ENCODE measurements at places on chromosomes 7 and 10. TPM values are rescaled to one million over a fixed set of nuclear protein-coding genes. Genes with fewer than 3 reads are reported as not detected.

GRCh38 chr10:28177944-28178637 lies 124.8 kb downstream of the MPP7 start:
- DNase-seq = peak; percentile 27

- DNase-seq = peak; percentile 25
These were observed at the start of gene SCRN1 for GRCh38 chr7:29989257-29989995. TSS of gene SCRN1 (minus strand) at chr7:29989801. CDS start at chr7:29969067, 20,734 bp downstream.

GRCh38 chr7:37928878-37929277 lies 8.4 kb downstream of the EPDR1 start:
- no peak for DNase-seq

- peak; percentile 54 for DNase-seq
These were observed 70.4 kb upstream of the APBB1IP start for GRCh38 chr10:26367771-26368170.

- DNase-seq = no peak
These were observed 62.7 kb upstream of the FGL2 start for GRCh38 chr7:77262316-77262715.

GRCh38 chr10:107340326-107340725 lies 175.8 kb upstream of the SORCS1 start:
- no peak for DNase-seq

GRCh38 chr10:59891349-59891748 lies 15.0 kb downstream of the CCDC6 start:
- no peak for DNase-seq

DNA sequence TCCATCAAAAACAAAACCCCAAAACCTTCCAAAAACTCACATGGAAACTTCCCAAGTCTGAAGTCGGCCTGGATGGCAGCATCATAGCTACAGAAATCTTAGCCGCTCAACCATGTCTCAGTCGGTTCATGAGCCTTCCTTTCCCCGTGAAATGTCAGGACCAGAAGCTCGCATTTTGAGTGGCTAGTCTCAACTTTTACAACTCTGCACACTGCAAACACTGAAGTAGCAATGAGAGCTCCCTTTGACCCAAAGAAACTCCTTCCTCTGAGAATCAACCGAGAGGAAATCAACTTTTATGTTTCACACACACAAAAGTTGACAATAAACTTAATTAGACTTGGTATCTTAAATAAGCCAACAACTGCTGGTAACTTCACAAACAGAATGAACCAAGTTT lies 37.6 kb upstream of the RNF32 start:
- DNase-seq = no peak

- DNase-seq = no peak
These were observed 219.6 kb downstream of the ARHGAP12 start for GRCh38 chr10:31709028-31709427.

- DNase-seq = no peak
These were observed 77.3 kb upstream of the GTF2IRD1 start for GRCh38 chr7:74376256-74377036.

DNA sequence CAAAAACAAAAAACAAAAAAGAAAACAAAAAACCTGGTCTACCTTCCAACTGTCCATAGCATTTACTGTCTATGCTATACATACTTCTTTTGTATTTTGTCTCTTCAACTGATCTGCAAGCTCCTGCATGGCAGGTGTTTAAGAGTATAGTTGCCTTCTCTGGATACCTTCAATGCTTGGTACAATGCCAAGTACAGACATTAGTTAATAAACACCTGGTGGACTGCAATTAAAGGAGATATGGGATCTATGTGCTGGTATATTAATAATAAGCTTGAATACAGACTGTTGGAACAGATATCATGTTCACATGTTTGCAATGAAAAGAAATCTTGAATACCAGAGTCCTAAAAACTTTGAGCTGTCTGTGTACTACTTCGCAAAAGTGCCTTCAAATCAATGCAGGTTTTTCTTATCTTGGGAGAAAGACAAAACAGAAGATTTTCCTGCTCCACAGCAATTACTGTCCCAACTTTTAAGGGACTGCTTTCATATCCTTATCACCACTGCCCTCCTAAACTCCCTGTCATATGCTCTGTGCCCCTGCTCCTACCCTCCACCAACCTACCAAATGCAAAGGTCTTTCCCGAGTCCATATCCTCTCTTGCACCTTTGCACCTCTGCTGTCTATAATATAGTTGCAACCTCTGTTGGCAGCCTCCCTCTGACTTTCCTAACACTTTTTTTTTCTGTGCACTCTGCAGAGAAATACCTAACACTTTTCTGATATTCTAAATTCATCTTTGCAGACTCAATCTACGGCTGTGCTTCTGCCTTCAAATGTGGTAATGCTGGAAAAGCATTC lies 85.1 kb downstream of the DNMBP start:
- no peak for DNase-seq

GRCh38 chr10:125190946-125191345 lies 30.6 kb upstream of the CTBP2 start:
- no peak for DNase-seq

GRCh38 chr10:96334616-96335526 lies 23.9 kb downstream of the OPALIN start:
- peak; percentile 44 for DNase-seq

- DNase-seq = no peak
These were observed 196.8 kb upstream of the PDE1C start for GRCh38 chr7:32266932-32267475.

DNA sequence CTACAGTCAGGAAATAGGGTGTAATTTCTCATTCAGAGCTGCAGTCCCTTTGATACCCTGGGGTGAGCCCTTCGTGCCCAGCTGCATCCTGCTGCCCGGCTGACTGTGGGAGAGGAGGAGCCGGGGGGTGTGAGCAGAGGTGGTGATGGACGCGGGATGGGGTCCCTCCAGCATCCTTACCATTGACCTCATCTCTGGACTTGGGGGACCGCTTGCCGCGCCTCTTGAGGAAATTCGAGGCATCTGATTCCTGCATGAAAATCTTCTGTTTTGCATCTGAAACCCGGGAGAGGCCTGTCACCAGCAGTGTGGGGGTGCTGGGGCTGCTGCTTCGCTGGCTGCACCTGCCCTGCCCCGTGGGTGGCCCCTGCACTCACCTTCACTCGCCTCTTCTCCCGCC lies 816 bp downstream of the UCMA start:
- no peak for DNase-seq

GRCh38 chr7:108454317-108454673 lies 1.9 kb downstream of the NRCAM start:
- DNase-seq = no peak

DNA sequence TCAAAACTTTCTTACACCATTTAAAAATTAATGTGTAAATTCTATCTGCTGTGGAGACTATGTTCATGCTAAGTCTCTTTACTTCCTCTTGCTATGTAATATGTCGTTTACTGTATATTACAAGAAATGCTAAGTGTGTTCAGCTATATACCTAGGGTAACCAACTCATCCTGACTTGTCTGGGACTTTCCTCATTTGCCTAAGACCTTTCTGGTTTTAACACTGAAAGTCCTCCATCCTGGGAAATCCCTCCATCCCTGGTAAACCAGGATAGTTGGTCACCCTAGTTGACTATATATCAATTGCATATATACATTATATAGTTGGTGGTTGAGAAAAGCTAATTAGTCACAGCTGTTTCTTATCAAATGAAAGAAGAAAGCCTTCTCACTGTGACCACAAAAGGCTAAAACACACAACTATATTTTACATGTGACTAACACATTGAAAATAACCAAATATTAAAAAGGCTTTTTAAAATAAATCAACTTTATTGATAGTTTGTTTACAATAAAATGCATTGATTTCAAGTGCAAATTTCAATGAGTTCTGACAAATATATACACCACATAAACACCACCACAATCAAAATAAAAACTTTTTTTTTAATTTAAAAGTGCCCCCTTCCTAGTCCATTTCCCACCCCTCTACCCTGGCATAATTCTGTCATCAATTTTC lies 167.7 kb upstream of the INHBA start:
- DNase-seq = no peak

DNA sequence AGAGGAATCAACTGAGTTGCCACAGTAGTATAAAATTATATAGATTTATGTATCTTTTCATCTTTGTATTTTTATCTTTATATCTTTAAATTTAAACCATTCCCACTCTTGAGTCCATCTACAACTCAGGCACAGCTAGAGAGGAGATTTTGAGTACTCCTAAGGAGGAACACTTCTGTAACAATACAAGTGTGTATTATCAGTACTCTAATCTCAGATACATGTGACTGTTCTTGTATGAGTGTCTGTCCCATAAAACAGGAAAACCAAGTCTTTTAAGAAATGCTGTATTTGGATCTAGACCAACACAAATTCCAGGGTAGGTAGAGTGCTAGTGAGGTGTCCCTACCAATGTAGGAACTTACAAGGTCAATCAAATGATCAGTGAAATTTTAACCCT lies 1428.0 kb upstream of the LRRTM3 start:
- DNase-seq = no peak

GRCh38 chr10:99685597-99685967 lies 26.3 kb downstream of the ENTPD7 start:
- DNase-seq = no peak

DNA sequence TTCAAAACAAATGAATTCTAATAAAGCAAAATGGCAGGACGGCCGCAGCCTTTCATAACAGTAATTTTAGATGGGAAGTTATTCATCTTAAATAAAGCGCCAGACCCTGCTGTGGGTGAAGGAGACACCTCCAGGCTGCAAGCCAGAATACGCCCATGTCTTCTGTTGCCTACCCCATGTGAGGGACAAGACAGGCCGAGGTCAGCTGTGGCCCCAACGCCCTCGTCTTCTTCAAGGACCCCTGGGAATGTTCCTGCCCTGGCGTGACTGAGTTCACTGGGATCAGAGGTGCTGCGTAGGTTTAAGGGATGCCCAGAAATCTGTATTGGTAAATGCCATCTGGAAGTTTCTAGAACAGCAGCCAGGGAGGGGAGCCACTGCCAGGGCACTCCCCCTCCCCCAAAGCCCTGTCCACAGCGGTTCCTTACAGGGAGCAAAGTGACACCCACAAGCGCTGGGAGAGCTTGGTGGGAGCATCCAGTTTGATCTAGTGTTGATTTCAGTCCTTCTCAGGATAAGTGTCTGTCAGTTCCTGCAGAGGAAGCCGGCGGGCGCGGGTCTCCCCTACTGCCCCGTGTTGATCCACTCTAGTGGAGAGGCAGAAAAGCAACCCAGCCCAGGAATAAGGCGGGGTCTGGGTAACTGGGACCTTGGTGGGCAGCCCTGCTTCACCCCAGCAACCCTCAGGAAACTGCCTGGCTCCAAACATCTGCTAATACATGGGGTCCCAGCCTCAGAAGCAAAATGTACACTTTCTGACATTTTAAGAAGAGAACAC lies 20.6 kb downstream of the PAPOLB start:
- DNase-seq = no peak

DNA sequence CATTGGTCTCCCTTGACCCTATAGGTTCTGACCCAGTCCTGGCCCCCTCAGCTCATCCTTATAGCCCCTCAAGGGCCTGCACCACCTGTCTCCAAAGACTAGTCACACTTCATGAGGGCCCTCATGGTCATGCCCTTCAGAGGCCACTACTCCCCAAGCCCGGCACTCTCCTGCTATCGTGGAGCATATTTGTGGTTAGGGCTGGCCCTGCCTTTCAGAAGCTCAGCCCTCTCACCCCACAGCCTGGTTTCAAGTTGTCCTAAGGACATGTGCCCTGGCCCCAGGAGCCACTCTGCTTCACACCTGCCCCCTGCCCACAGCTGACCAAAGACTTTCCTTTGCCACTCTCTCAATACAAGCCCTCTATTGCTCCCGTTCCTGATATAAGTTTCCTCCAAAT lies 60.3 kb upstream of the LBX1 start:
- no peak for DNase-seq

DNA sequence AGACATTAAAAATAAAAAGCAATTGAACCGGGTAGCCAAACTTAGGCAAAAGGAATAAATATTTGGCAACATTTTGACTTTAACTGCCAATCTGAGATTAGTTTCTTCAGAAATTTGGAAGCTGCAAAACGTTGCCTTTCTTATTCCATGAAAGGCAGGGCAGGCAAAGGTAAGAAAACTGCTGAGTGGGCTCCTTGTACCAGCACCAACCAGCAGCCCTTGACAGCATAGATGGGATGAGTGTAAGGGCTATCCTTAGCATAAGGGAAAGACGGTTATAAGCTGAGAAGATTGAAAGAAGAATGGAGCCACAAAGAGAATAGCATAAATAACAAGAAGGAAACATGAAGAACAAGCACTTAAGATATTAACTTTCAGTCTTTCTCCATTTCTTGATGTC lies 28.6 kb downstream of the AP3M1 start:
- no peak for DNase-seq

DNA sequence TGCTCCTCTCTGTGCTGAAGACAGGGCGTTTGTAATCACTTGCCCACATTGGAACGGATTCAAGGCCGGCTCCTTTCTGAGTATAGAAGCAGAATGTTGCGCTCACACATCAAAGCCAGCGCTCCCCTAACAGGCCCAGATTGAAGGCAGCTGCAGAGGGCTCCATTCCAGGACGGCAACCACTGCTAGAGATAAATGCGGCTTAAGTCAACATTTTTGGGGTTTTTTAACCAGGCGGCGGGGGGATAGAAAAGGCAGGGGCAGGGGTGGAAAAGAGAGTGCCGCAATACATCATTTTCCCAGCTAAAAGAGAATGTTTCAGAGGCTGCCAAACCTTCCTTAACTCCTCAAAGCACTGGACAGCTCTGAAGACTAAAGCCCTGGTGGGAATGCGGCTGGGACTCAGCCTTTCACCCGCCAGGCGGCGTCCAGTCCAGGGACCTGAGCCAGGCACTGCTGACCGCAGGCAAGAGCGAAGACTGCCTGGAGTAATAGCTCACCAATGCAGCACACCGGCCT lies 189.6 kb downstream of the TNS3 start:
- no peak for DNase-seq

GRCh38 chr10:111108441-111108840 lies 31.6 kb downstream of the ADRA2A start:
- no peak for DNase-seq

The GNAT3 gene
- total RNA-seq = not detected

The RNF32 gene
- 1.7 TPM for total RNA-seq

The LRRD1 gene
- 0.10 TPM for total RNA-seq

The HECTD2 gene
- total RNA-seq = 7.1 TPM

The GHRHR gene
- not detected for total RNA-seq

The GSTO1 gene
- 203 TPM for total RNA-seq

The FKBP6 gene
- total RNA-seq = not detected

Data from HT1080 (cell line).